GM13976 (cell line): ENCODE measurements at places on chromosomes 16 and 17.

GRCh38 chr17:76582660-76583059 is 3.0 kb downstream of the ST6GALNAC2 start:
- DNase-seq = no peak

DNA sequence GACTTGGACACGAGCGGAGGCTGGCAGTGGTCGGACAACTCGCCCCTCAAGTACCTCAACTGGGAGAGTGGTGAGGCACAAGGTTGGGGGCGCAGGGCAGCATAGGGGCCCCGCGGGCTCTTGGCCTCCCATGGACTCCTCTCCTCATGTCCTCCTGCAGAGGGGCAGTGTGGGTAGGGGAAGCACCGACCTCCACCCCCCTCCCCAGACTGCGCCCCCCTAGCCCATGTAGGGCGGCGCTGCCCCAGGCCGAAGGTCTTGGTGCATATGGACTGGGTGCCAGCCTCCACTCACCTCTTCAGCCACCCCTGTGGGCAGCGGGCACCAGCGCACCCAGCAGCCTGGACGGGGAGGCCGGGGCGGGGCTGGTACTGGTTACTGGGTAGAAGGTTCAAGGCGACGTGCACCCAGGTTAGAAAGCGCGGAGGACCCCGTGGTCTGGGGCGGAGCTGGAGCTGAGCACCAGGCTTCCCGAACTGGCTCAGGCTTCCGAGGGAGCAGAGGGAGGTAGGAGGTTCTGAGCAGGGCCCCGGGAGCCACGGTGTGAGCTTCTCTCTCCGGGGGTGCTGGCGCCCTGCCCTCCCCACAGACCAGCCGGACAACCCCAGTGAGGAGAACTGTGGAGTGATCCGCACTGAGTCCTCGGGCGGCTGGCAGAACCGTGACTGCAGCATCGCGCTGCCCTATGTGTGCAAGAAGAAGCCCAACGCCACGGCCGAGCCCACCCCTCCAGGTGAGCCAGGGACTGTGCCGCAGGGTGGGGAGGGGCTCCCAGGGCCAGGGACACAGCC is 39.5 kb downstream of the MRC2 start:
- peak; percentile 26 for DNase-seq

DNA sequence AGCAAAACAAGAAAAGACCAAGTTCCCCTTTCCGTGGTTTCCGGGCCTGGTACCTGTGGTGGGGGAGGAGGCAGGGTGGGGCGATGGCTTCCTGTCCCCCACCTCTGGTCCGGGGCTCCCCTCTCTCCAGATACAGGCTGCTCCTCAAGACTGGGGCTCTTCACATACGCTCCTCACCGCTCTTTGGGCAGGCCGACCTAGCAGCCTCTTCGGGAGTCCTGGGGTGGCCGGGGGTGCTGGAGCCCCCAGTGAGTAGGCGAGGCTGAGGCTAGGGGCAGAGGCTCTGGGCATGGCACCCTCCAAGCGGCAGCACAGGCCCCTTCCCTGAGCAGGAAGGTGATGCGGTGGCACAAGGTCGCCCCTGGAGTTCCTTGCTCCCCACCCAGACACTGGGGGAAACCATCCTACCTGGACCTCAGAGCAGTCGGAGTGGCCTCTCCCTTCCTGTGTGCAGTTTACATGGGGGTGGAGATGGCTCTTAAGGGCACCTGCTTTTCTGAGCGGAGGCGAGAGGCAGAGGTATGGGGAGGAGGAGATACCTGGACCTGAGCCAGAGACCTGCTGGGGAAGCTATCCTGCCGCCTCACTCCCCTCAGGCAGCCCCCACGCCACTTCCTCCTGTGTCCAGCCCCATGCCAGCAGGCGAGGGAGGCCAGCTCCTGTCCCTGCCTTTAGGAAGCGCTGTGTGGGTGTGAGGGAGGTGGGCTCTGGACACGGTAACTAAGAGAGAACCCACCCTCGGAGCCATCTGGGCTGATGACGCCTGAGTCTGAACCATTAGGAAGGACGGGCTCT is 891 bp downstream of the CORO1A start:
- peak; percentile 83 for DNase-seq

DNA sequence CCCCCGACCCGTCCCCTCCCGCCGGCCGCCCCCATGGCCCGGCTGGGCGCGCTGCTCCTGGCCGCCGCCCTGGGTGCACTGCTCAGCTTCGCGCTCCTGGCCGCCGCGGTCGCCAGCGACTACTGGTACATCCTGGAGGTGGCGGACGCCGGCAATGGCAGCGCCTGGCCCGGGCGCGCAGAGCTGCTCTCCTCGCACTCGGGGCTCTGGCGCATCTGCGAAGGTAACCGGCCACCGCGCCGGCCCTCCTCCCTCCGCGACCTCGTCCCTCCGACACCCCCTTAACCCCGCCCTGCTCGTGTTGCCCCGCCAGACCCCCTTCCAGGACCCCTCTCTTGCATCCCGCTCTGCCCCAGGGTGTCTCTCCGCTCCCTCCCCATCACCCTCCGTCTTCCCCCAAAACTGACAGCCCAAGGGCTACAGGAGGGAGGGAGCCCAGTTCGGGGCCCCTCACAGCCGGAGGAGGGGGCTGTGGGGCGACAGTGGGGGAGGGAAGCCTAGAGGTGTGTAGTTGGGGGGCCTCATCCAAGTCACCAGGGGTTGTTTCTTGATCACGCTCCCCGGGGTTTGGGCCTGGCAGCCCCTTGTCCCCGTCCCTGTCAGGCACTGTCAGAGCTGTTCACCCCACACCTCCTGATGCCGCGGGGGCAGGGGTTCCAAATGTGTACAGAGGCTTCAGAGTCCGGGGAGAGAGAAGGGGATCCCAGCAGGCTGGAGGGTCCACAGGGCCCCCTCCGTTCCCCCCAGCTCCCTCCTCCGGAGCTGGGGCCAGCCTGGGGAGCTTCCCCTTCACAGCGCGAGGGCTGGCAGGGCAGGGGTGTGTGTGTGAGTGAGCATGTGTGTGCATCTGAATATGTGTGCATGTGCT is 794 bp downstream of the TMEM235 start:
- peak; percentile 72 for DNase-seq
